ENCODE measurements at places on chromosomes 6 and 20. TPM values are rescaled to one million over a fixed set of nuclear protein-coding genes. Genes with fewer than 3 reads are reported as not detected.

PDYN gene
- not detected for total RNA-seq

RRBP1 gene
- 131 TPM for total RNA-seq

HSD17B8 gene
- 6.0 TPM for total RNA-seq

CDH26 gene
- 0.23 TPM for total RNA-seq

CFAP61 gene
- not detected for total RNA-seq

ENPP5 gene
- 0.08 TPM for total RNA-seq

TBX18 gene
- 44.2 TPM for total RNA-seq

MYCT1 gene
- total RNA-seq: 0.47 TPM

RBBP8NL gene
- total RNA-seq: not detected

LSM14B gene
- total RNA-seq: 50.3 TPM

RALGAPB gene
- total RNA-seq: 18.9 TPM

HLA-F gene
- total RNA-seq: 19.8 TPM

TMEM244 gene
- total RNA-seq: not detected

KHDC1 gene
- 5.4 TPM for total RNA-seq

ELOVL2 gene
- not detected for total RNA-seq

IPCEF1 gene
- total RNA-seq: not detected
